Activated CD4-positive, alpha-beta T cell treated with anti-CD3 and anti-CD28 coated beads for 24 hours (primary cell): ENCODE measurements at places on chromosomes 6 and 20.

GRCh38 chr6:21665110-21665391 lies 71.5 kb downstream of the SOX4 start:
- DNase-seq, result no peak

DNA sequence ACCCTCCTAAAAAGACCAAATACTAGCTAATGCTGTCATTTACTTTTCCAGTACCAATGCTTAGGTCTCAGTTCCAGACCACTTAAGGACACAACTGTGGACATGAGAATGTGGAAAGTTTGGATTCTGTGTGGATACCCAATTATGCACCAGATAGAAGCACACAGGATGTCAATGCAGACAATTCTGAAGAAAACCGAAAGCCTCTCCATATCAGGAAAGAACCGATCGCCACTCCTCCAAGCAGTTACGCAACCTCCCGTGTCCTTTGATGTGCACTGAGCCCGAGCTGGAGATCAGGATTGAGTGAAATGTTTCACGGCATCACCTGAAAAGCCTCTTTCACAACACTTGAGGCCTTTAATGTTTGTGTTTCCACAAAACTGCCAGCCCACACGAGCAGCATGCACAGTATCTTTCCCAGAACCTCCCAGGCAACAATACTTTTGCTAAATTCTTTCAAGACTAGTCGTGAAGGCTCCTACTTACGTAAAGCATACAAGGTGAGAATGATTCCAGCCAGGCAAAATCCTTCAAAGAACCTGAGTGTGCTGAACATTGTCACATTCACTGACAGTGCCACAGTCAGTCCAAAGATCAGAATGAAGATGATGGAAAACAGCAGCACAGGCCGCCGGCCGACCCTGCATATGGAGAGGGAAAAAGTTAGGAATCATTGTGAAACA lies 47.0 kb downstream of the SLC22A23 start:
- no peak for DNase-seq

DNA sequence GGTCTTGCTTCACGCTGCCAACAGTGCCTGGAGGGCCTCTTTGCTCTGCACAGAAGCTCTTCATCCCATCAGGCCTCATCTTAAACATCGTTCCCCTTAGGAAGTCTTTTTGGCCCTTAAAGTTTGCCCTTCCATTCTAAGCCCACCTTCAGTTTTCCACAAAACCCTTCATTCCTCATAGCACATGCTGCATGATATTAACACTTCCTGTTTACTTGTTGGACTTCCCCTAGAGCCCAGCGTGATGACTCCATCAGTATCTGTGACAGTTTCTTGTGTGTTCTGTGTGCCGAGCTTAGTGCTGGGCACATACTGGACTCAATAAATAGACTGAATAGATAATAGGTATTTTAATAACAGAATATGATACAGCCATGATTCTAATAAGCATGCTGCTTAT lies 2.2 kb downstream of the NT5DC1 start:
- DNase-seq, result no peak

DNA sequence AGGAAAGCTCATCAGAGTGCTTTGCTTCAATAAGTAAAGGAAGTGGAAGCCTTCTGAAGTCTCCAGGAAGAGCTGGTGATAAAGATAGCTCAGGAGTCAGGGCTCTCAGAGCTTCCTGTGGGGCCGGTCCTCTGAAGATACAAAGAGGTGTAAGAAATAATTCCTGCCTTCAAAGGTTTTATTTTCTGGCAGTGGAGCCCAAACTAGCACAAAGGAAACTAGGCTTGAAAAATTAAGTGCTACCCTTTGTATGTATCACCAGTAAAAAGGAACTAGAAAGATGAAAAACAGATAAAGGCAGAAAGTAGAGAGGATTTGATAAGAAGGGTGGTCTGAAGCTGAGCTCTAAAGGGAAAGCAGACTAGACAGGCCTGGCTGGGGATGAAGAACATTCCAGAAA lies 204.1 kb upstream of the SASH1 start:
- no peak for DNase-seq

GRCh38 chr6:34447386-34447785 lies 18.5 kb upstream of the PACSIN1 start:
- no peak for DNase-seq

- DNase-seq, result no peak
Observed at GRCh38 chr20:32343439-32343838, 14.7 kb upstream of the ASXL1 start.

- DNase-seq, result no peak
Observed at GRCh38 chr6:116411284-116411623, 40.5 kb downstream of the DSE start.
